ENCODE measurements at places on chromosomes 12 and 14. TPM values are rescaled to one million over a fixed set of nuclear protein-coding genes. Genes with fewer than 3 reads are reported as not detected.
A peak's percentile ranks its signal among the peaks of the same experiment; 100 is the strongest.

Gene SYCP3
- total RNA-seq, result not detected

DNA sequence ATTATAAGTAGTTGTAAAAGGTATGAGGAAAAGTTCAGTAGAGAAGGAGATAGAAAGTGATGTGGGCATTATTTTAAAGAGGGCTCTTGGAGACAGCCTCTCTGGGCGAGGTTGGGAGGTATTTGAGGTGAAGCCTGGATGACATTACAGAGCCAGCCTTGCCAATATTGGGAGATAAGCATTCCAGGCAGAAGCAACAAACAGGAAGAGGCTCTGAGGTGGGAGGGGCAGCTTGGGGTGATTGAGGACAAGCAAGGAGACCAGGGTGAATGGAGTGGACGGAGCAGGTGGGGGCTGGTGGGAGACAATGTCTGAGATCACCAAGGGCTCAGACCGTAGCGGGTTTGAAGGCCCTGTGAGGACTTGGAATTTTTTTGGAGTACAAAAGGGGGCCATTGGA is 87.3 kb downstream of the DYRK2 start:
- DNase-seq, result no peak

Gene SDR9C7
- not detected for total RNA-seq

Gene TEAD4
- total RNA-seq, result 24.7 TPM

- peak; percentile 72 for DNase-seq
These were observed 38.3 kb downstream of the SLC6A15 start for GRCh38 chr12:84874125-84874824.

- no peak for DNase-seq
These were observed 601 bp downstream of the COX14 start for GRCh38 chr12:50112456-50113218.

Gene ANO2
- 82.9 TPM for total RNA-seq

DNA sequence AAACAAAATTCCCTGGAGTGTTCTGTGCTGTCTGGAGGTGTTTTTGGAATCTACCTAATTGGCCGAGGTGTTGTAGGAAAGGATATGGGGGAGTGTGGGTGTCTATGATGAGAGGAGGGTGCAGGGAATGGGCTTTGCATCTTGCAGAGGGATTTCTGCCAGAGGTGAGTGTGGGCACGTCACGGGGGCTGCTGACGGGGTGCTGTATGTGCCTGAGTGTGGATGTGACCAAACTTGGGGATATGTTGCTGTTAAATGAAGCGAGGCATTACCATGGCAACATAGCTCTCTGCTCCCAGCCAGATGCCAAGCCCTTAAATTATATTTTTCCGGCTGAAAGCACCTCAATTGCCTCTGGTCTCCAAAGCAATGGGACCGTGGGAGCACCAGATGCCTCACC is 44.3 kb upstream of the SPTLC2 start:
- no peak for DNase-seq

Gene UBE3B
- total RNA-seq, result 54.1 TPM

GRCh38 chr12:13843841-13844240 is 137.6 kb downstream of the GRIN2B start:
- no peak for DNase-seq

Gene NPFF
- total RNA-seq, result not detected

DNA sequence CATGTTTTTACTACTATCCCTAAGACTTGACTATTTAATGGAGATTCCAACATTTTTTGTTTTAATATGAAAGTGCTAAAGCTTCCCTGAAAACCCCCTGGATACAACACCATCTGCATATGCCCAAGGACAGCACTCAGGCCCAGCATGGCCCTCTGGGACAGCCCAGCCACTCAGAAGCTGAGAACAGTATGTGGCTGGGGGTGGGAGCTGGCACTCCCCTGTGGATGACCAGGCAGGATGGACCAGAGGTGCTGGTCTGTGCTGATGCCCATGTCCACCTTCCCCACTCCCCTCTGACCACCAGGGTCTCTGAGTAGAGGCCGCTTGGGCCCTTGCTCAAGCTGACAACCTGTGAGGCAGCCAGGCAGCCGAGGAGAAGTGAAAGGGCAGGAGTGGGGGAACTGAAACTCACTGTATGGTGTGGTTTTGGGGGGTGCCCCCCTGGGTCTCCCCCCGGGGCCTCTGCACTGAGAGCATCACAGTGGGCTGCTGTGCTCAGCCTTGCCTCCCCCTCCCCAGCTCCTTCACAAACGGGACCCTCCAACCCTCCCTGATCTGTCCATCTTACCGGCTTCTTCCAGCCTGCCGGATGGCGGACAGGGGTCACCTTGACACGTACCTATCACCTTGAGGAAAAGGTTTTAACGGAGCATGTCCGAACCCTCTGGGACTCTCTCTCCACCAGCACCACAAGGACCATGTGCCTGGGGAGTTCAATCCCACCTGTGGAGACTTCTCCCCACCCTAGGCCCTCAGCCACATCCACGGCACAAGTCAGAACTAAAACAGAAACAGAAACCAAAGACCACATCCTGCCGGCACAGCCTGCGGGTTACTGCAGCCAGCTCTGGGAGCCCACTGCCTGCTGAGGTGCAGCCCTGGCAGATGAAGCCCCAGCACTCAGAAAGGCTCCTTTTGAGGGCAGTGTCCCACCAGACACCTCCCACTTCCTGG is at the start of gene TMEM229B:
Gene TMEM229B, minus strand, starts transcription at position 785 of the 957 bp plus-strand sequence. CDS start 14,798 bp downstream, outside the sequence.
- DNase-seq, result peak; percentile 25

Gene TAS2R50
- total RNA-seq, result 2.3 TPM

- no peak for DNase-seq
These were observed 746.5 kb downstream of the SLC6A15 start for GRCh38 chr12:84165998-84166571.

Gene AKAP3
- 0.85 TPM for total RNA-seq

- DNase-seq, result no peak
These were observed 404.7 kb downstream of the APAF1 start for GRCh38 chr12:99049774-99050173.

- DNase-seq, result peak; percentile 98
These were observed 43.5 kb downstream of the SYNE2 start for GRCh38 chr14:63896278-63896720.

- DNase-seq, result no peak
These were observed 25.8 kb downstream of the ACVR1B start for GRCh38 chr12:51977320-51977753.

DNA sequence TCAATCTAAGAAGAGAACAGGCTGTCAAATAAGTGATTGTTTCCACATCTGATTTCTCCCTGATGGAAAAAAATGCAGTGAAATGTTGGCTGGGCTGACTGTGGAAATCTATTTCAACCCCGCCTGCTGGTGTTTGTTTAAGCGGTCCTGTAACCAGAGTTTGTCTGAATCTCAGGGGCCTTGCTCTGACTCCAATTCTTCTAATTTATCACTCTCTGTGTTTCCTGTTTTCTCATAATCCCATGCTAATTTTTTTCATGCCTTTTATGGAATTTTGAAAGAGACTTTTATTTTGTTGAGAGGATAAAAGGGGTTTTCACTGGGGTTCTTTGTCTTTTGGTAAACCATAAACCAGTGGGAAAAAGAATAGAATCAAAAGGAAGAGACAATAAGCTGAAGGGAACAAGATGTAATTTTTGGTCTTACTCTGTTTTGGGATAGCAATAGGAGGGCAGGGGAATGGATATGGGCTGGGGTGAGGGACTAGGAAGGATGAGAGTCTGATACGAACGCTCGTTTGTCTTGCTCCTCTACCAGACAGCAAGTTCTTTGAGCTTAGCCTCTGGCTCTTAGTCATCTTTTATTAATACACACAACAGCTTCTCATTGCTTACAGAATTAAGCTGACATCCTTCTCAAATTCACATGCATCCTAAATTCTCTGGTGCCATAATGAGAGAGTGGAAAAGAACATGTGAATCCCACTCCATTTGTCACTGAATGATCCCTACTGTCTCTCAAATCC is 8.0 kb upstream of the MGP start:
- no peak for DNase-seq

DNA sequence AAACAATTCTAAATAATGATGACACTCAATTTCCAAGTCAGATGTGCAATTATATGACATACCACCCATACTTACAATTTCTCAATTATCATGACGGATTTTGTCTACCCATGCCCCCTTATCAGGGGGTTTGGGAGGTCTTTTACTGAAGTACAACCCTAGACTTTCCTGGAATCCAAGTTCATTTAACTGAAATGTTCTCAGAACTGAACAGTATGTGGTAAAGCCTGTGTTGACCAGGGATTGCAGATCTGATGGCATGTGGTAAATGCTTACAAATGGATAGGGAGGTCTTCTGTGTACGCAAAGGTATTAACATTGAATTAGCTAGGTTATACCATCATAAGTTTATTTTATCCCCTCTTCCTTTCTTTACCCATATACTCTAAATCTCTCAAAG is 281.8 kb downstream of the CEP128 start:
- DNase-seq, result no peak

DNA sequence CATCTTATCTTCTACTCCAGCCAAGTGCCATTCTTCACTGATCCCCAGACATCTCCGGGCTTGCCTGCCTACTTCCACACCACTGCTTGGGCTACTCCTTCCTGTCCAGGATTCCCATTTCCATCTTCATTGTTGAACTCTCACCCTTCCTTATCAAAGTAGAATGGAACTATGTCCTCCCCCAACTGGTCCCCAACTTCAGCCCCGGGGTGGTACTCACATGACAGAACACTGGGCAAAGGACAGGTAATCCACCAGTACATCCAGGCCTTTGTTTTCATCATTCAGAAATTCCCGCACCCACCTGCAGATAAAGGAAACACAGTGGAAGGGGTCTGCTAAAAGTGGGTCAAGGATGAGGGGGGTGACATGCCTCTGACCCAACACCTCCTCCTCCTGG is 38.4 kb downstream of the PRPF40B start:
- no peak for DNase-seq

Gene FOXM1
- 32.9 TPM for total RNA-seq

Gene SPRYD3
- total RNA-seq, result 13.1 TPM

GRCh38 chr12:122596838-122597237 is 69.8 kb downstream of the KNTC1 start:
- no peak for DNase-seq

Gene FLVCR2
- 15.8 TPM for total RNA-seq

GRCh38 chr12:53567961-53568808 is 58.0 kb downstream of the ATF7 start:
- DNase-seq, result no peak

Gene CLEC6A
- total RNA-seq, result not detected

- DNase-seq, result no peak
These were observed 126.0 kb upstream of the AMIGO2 start for GRCh38 chr12:47205532-47206449.

DNA sequence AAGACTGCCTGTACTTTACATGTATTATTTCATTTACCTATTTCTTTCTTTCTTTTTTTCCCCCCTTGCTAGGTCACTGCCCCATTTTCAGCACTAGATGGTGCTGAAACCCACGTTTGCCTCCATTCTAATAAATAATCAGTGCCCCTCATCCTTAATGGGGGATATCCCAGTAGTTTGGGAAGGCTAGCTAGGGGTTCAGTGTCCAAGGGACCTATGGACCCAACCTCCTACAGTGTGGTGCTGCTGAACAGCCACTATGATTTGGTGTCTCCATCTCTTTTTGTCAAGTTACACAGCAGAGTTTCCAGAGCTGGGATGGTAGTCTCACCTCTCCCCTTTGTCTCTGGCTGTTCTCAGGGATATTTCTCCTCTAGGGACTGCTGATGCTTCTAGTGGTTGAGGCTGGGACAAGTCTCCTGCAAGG is 6.5 kb upstream of the HCFC2 start:
- peak; percentile 57 for DNase-seq

DNA sequence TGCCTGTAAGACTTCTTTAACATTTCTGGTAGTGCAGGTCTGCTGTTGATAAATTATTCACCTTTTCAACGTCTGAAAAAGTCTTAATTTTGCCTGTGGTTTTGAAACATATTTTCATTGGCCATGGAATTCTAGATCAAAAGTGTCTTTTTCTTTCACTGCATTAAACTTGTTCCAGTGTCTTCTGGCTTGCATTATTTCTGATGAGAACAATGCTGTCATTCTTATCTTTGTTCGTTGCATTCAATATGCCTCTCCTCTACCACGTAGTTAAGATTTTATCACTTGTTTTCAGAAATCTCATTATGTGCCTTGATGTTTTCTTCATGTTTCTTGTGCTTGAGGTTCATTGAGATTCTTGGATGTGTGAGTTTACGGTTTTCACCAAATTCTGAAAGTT is 13.4 kb upstream of the KIF26A start:
- no peak for DNase-seq

Gene SMCO2
- total RNA-seq, result 0.23 TPM

- no peak for DNase-seq
These were observed 33.2 kb upstream of the RAD51AP1 start for GRCh38 chr12:4505376-4505986.

DNA sequence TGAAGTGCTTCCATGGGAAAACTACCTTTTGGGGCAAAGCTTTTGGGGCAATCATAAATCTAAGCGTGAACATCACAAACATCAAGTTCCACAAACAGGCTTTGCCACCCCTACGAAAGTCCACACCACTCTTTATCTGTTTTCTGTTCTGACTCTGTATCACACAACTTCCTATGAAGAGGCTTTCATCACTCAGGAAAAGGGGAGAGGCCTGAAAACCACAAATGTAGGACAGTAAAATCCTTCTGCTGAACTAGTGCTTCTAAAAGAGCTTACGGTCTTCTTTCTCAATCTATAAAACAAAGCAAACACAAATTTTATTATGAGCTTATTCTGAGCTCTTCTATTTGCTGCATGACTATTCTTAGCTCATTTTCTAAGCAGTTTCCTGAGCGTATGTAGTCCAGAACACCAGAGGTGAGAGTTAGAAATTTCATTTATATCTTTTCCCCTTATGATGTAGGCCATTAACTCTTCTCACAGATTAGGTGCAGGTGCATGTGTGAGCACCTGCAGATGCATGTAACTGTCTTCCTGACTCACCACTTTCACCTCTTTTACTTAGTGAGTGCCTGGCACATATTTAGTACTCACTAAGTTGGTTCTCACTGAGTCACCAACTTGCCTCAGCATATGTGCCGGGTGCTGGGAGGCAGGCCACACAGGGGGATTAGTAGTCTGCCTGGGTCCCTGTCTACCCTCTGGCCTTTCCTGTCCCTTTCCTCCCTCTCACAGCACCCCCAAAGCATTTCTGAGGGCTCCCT is 32.9 kb upstream of the SYCP3 start:
- no peak for DNase-seq

Gene NR4A1
- 3.1 TPM for total RNA-seq

GRCh38 chr12:113932381-113933196 is 33.5 kb downstream of the RBM19 start:
- no peak for DNase-seq

Gene SLCO1B3
- not detected for total RNA-seq

Gene LRRC10
- not detected for total RNA-seq

GRCh38 chr12:12562016-12562483 is 613 bp downstream of the DUSP16 start:
- peak; percentile 45 for DNase-seq

DNA sequence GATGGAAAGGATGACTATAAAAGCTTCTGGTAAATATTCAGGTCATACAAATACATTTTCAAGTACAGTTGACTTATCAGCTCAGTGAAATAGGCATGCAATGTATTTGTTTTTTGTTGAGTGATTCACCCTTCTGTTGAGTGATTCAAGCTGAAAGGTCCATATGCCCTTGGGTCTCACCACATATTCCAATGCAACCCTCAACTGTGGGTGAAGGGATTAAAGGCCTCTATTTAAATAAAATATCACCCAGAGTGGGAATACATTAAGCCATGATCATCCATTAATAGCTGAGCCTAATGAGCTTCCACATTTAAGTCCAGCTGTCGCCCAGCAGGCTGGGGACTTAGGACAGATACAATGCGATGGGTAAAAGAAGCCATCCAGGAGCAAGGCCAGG is 120.2 kb downstream of the CRACR2A start:
- DNase-seq, result no peak

- no peak for DNase-seq
These were observed 17.0 kb upstream of the IL22 start for GRCh38 chr12:68270358-68270757.
